ENCODE measurements at places on chromosomes 3 and 15. TPM values are rescaled to one million over a fixed set of nuclear protein-coding genes. Genes with fewer than 3 reads are reported as not detected.

ZNF662 gene
- total RNA-seq, result 1.0 TPM

CYP19A1 gene
- not detected for total RNA-seq

DNA sequence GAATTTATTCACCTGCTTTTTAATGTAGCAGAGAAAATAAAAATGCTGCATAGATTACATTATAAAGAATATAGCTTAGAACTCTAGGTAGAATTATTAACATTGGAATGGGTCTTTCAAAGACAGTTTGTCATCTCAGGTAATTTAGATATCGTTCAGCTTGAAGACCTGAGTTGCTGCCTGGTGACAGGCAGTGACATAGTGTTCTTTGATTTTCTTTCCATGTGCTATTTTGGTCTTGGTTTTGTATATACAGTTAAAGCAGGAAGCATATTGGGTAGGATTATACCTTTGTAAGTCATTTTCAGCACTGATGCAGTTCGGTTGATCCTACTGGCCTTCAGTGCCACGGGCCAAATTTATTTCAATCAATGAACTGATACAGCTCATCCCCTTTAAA, 98.7 kb downstream of the BBX start:
- DNase-seq, result no peak

GMNC gene
- total RNA-seq, result not detected

ZBBX gene
- total RNA-seq, result 0.13 TPM

PDCD7 gene
- 9.9 TPM for total RNA-seq

- DNase-seq, result no peak
Measured at GRCh38 chr15:101244036-101244781, 7.6 kb downstream of the CHSY1 start.

ACVR2B gene
- 3.3 TPM for total RNA-seq

DNA sequence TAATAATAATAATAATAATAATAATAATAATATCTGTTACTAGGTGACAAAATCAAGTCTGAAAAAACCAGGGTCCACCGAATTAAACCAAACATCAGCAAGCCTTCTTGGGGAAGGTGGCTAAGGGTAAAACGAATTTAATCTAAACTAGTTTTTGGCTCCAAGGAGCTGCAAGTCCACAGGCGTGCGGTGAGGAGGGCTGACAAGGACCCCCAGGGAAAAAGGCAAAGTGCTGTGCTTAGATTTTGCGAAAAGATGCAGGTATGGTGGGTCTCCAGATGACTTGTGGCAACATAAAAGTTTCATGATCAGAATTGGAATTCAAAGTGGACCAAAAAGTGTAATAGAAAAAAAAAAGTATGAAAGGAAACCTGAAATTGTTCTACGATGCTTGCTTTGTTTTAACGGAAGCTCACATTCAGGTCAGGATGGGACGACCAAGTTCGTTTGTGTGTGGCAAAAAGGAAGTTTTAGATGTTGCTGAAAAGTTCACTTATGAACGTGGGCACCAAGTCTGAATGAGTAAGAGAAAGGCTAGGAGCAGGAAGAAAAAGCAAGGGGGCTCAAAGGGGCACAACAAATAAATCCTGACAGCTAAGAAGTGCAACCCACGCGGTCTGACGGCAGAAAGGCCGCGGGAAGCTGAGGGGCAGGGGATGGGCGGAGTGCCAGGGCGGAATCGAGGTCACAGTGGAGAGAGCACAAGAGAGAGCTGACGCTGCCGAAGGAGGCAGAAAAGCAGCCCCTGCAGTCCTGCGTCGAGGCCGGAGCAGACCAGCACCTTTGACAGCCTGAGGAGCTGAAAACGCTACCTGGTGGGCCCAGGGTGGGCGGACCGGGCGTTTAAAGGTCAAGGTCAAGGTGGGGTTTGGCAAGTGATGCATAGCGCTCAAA, 1.1 kb downstream of the WDR82 start:
- DNase-seq, result no peak

GRCh38 chr3:14877469-14877868, 58.7 kb downstream of the FGD5 start:
- DNase-seq, result no peak

- no peak for DNase-seq
Measured at GRCh38 chr3:161713731-161714130, 217.1 kb downstream of the OTOL1 start.

DNA sequence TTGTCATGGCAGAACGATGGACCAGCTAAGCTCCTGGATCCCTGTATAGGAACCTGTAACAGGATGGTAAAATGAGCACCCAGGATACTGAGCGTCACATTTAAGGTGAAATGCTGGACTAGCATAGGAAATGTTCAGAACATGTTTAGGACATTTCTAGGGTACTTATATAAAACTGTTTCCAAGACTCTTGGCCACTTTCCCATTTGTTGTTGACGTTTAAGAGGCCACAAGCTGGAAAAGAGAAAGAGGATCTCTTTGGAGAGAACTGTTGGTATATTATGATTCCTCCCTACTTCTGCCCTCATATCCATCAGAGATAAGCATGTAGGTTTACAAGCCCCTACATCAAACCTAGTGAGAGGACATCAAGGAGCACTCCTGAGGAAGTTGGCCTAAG, 57.5 kb downstream of the SCN11A start:
- DNase-seq, result no peak

DUOX2 gene
- total RNA-seq, result not detected

- no peak for DNase-seq
Measured at GRCh38 chr3:132881756-132882409, 156.3 kb upstream of the TMEM108 start.

DNA sequence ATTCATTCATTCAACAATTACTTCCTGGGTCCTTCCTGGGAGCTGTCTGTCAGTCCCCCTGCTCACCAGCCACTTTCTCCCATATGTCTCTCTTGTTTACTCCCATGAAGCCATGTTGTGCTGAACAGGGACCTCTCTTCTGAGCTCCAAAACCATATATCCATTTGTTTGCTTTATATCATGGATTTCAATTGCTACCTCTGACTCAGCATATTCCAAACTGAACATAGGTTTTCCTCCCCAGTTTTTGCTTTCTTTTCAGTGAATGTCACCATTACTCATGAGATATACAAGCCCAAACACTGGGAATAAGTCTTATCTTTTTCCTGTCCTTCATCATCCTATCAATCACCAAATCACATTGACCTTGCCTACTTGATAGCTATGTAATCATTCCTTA, 152.5 kb upstream of the P2RY1 start:
- no peak for DNase-seq

DNA sequence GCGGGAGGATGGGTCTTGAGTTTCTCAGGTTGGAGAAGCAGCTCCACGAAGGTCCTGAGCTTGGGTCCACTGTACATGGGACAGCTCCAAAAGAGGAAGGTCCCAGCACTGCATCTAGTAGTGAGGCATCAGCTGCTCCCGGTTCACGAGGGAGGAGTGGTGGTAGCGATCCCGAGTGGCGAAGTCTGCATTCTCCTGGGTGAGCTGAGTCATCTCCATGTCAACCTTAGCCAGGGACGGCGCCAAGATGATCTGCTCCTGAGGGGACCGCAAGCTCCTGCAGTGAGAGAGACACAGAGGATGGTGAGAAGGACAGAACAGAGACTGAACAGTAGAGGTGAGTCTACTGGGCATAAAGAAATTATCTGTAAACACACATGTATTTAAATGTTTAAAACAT, 28.0 kb upstream of the HEG1 start:
- DNase-seq, result no peak

NOX5 gene
- total RNA-seq, result not detected

Data from dermis microvascular lymphatic vessel endothelial cell (primary cell).